ENCODE measurements at places on chromosomes 6 and 20. TPM values are rescaled to one million over a fixed set of nuclear protein-coding genes. Genes with fewer than 3 reads are reported as not detected.

CDH26 gene
- 2.5 TPM for total RNA-seq

SLC16A10 gene
- 6.8 TPM for total RNA-seq

PBOV1 gene
- total RNA-seq: not detected

MUC22 gene
- not detected for total RNA-seq

OGFRL1 gene
- 11.4 TPM for total RNA-seq

APCDD1L gene
- total RNA-seq: not detected

MROH8 gene
- total RNA-seq: 2.0 TPM

ELOVL2 gene
- not detected for total RNA-seq

FILIP1 gene
- total RNA-seq: not detected

PRSS35 gene
- 0.31 TPM for total RNA-seq

POU5F1 gene
- 0.34 TPM for total RNA-seq

TCP11 gene
- not detected for total RNA-seq

SLC44A4 gene
- not detected for total RNA-seq

TDRD6 gene
- total RNA-seq: not detected

Measured in activated naive CD8-positive, alpha-beta T cell treated with anti-CD3 and anti-CD28 coated beads, Interleukin-2, amount 10 ng/mL, durations not matched to agents 7 days and 5 days (primary cell).